ENCODE measurements at places on chromosomes 1 and 21.

DNA sequence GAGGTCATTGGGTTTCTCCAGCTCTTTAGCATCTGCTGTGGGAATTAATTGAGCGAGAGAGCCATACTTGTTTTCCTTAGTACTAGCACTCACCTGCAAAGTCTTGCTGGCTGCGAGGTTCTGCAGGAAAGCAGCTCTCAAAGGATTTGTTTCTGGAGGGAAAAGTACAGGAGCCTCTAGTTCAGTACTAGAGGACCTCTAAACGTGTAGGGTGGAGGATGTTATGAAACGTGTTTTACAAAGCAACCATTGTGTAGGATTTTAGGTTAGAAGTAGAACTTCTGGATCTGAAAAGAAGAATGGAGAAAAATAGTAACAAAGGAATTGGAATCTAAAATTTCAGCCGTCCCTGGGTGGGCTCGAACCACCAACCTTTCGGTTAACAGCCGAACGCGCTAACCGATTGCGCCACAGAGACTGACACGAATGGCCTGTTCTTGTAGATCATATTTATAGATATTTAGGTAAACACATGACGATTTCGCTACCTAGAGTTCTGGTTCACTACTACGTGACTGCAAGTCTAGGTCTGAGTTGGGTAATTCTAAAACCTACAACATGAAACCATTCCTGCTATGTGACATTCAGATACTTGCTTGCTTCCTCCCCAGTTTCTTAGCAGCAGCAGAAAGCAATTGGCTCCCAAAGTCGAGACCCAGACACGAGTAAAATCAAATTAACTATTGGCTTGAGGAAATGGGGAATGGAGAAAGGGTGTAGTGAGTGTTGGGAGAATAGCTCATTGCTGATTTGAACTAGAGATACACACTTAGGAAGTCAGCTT, 60.2 kb upstream of the CFAP126 start:
- DNase-seq = no peak

GRCh38 chr1:22953057-22953739, 19.5 kb downstream of the LACTBL1 start:
- DNase-seq = no peak

DNA sequence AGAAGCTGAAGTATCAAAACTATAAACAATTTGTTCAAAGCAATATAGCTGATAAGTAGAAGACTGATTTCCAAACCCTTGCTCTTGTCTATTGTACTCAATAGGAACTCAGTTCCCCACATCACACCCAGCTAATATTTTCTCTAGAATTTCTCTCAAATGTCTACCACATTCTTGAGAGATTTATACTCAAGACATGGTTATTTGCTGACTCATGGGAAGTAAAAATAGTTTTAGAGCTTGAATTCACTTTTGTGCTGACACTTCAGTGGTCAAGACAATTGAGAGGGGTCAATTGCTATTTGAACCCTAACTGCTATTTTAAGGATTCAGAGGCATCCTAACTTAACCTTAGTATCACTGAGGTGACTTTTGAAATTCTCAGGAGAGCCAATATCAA, 99.0 kb downstream of the TNNI3K start:
- no peak for DNase-seq

GRCh38 chr1:177858332-177858821, 111.5 kb downstream of the SEC16B start:
- no peak for DNase-seq

DNA sequence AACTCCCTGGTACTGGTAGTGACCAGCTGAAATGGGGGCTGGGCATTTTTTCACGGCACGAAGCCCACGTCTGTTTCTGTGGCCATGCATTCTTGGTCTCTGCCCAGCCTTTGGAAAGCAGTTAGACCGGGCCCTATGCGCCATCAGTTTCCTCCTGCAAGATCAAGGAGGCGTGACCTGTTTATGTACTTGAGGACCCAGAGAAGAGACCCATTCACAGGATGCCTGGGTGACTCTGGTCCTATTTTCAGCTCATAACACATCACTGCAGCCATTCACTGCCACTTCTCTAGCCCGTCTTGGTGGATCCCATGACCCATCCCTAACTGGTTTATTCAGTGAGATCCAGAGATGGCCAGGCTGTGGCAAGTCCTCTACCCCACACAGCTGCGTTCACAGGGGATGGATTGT, 70.4 kb downstream of the SPSB1 start:
- DNase-seq = no peak

DNA sequence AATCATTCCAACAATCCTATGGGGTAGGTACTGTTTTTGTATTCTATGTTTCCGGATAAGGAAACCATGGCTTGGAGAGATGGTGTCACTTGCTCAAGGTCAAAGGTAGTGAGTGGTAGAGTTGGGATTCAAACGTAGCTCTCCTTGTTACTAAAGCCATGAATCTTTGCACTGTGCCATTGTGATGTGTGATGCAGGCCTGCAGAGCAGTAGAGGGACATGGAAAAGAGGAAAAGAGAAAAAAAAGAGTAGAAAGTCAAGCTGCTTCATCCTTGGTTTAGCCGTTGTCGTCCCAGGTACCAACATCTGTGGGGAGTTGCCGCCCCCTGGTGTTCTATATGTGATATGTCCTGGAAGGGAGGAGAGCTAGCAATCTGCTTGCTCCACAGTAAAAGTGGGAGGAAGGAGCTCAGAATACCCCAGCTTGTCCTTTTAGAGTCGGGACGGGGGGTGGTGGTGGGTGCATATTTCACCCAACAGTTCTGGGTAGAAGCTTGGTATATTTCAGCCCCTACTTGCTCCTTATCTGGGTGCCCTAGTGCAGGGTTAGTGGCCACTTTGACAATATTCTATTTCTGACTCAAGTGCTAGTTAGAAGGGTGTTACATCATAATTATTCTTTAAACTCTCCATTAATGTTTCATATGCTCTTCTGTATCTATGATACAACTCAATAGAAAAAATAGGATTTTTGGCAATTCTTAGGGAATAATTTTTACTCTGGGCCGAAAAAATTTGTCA, 98.4 kb downstream of the EBNA1BP2 start:
- peak; percentile 38 for DNase-seq

GRCh38 chr1:171953835-171954234, 112.5 kb downstream of the DNM3 start:
- DNase-seq = no peak

GRCh38 chr1:34929853-34930701, 627 bp upstream of the DLGAP3 start:
- DNase-seq = no peak

- DNase-seq = no peak
Observed at GRCh38 chr1:66022904-66023620, 230.4 kb downstream of the PDE4B start.

- DNase-seq = no peak
Observed at GRCh38 chr1:17729909-17730308, 25.2 kb upstream of the ACTL8 start.

GRCh38 chr1:39676948-39677548, 5.1 kb upstream of the NT5C1A start:
- DNase-seq = no peak

- DNase-seq = no peak
Observed at GRCh38 chr1:85318217-85318616, 41.8 kb upstream of the BCL10 start.

- no peak for DNase-seq
Observed at GRCh38 chr1:231159963-231160761, 1.7 kb upstream of the TRIM67 start.

- DNase-seq = no peak
Observed at GRCh38 chr1:174017231-174017970, 4.8 kb downstream of the RC3H1 start.

- no peak for DNase-seq
Observed at GRCh38 chr1:36737767-36738166, 255.1 kb upstream of the CSF3R start.

- no peak for DNase-seq
Observed at GRCh38 chr1:37090671-37091070, 56.4 kb upstream of the GRIK3 start.

DNA sequence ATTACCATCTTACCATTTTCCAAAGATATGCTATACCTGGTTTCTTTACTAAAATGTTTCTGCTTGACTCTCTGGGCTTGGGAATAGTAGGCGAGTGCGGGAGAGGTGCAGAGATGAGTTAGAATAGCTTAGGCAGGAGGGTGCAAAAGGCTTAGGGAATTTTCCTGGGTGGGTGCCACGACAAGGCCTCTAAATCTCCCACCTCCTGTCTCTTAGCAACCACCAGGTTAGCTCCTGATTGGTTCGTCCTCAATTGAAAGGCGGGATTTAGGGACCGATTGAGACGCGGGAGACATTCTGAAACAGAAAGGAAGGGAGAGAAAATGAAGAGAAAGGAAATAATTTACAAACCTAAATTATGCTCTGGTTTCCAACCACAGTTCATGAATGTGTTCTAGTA, 3.1 kb downstream of the ACKR1 start:
- DNase-seq = no peak

Data from T-helper 17 cell (primary cell).